ENCODE measurements at places on chromosomes 1 and 21.

GRCh38 chr1:117182319-117182718 is 28.4 kb downstream of the VTCN1 start:
- no peak for DNase-seq

GRCh38 chr1:38274974-38275373 is 228.4 kb upstream of the POU3F1 start:
- peak; percentile 49 for DNase-seq

GRCh38 chr1:88298506-88298905 is 385.6 kb upstream of the PKN2 start:
- no peak for DNase-seq

GRCh38 chr1:192579010-192579738 is 3.6 kb downstream of the RGS1 start:
- DNase-seq = no peak

DNA sequence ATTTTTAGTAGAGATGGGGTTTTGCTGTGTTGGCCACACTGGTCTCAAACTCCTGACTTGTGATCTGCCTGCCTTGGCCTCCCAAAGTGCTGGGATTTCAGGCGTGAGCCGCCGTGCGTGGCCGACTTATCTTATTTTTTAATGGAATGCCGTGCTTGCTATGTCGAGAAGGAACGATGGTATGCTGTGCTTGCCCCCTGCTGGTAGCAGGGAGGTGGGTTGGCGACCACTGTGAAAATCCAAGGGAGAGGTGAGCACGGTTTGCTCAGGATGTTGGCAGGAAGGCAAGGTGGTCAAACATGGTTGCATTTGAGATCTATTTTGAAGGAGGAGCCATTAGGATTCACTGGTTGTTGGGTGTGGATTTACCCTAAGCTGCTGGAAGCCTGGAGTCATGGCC is 45.8 kb upstream of the RCC2 start:
- DNase-seq = no peak

DNA sequence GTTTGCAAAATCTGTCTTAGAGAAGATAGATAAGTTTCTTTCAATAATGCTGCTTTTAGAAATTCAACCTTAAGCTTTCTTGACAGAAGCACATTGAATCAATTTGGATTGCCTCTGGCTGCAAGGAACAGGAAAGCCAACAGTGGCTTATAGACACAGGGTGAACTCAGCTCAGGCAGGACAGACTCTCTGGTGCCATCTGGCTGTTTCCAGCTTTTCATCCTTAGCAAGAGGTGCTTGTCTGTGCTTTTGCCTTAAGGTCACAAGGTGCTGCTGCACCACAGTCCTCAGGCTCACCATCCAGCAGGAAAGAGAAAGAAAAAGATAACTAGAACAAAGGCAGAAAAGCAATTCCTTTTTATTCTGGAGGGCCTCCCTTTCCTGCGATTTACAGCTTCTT is 93.7 kb upstream of the ETS2 start:
- no peak for DNase-seq
